ENCODE measurements at places on chromosomes 5 and 9.

- DNase-seq = no peak
Measured at GRCh38 chr5:45793638-45794532, 97.7 kb upstream of the HCN1 start.

GRCh38 chr9:88661759-88662158 is 126.8 kb downstream of the NXNL2 start:
- DNase-seq = no peak

DNA sequence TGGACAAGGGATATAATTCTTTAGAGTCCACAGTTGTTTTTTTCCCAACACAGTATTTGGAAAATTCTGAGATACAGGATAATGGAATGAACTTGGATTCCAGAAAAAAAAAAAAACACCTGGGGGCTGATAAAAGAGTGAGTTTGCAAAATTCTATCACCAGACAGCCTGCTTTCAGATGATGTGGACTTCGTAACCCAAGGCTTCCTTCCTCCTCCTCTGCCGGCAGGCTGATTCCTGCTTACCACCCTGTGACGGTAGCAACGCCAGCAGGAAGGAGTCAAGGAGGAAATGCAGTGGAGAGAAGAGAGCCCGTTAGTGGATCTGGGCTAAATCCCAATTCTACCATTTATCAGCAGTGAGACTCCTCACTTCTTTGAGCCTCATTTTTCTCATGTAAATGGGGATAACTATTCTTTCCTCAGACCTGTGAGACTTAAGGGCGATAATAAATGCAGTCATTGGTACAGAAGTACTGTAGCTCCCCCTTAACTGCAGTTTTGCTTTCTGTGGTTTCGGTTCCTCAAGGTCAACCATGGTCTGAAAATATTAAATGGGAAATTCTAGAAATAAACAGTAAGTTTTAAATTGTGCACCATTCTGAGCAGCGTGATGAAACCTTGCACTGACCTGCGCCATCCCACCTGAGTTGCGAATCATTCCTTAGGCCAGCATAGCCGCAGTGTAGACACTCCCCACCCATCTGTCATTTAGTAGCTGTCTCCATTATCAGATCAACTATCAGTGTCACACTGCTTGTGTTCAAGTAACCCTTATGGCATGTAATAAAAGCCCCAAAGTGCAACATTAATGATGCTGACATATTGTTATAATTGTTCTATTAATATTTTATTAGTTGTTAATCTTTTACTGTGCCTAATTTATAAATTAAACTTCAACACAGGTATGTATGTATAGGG is 71.4 kb downstream of the DCP2 start:
- no peak for DNase-seq

DNA sequence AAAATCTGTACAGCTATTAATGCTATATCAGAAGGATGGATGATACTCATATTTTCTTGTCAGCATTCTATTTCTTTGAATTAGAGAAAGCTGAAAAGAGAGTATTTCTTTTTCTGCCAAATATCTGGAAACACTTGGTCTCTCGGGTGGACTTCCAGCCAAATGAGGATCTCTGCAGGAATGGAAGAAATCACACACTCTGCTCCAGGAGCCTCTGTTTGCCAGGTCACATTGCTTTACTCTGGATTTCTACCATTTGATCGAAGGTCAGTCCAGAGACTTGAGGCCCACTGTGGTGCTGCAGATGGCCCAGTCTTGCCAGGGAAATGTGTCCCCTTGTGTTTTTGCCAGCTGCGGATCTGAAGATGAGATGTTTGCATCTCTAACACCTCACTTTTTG is 154.1 kb downstream of the PCSK1 start:
- no peak for DNase-seq

DNA sequence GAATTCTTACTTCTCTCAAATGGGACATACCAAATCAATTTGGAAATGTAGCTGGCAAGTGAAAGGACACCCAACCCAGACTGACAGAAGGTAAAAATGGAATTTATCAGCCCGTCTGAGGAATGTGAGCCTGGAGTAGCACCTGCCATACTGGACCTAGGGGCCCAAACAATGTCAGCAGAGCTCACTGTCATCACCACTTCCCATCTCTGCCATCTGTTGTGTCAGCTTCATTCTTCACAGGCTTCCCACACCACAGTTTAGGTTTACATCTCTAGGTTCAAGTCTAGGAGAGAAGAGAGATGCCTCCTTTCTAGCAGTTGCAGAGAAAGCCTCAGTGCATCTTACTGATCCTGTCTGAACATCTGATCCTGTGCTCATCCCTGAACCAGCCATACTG is 222.4 kb downstream of the DOCK8 start:
- DNase-seq = no peak

DNA sequence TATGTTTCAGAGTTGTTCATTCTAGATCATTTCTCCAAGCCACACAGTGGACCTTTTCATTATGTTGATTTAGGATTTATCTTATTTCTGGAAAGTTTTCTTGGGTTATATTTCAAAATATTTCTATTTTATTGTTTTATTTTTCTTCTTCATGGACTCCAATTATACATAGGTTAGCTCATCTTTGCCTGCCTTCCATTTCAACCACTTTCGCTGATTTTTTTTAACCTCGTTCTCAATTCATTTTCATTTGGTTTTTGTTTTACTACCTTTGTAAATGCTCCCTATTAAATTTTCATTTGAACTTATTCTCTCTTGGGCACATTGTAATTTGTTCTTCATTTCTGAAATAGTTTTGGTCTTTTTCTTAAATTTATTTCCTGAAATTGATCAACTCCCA is 169.0 kb upstream of the PITX1 start:
- DNase-seq = no peak

GRCh38 chr9:100074093-100074492 is 24.7 kb downstream of the ERP44 start:
- no peak for DNase-seq

- DNase-seq = no peak
Measured at GRCh38 chr5:43616535-43616934, 13.6 kb downstream of the NNT start.
